GM18507 (cell line): ENCODE measurements at places on chromosomes 4 and X.

DNA sequence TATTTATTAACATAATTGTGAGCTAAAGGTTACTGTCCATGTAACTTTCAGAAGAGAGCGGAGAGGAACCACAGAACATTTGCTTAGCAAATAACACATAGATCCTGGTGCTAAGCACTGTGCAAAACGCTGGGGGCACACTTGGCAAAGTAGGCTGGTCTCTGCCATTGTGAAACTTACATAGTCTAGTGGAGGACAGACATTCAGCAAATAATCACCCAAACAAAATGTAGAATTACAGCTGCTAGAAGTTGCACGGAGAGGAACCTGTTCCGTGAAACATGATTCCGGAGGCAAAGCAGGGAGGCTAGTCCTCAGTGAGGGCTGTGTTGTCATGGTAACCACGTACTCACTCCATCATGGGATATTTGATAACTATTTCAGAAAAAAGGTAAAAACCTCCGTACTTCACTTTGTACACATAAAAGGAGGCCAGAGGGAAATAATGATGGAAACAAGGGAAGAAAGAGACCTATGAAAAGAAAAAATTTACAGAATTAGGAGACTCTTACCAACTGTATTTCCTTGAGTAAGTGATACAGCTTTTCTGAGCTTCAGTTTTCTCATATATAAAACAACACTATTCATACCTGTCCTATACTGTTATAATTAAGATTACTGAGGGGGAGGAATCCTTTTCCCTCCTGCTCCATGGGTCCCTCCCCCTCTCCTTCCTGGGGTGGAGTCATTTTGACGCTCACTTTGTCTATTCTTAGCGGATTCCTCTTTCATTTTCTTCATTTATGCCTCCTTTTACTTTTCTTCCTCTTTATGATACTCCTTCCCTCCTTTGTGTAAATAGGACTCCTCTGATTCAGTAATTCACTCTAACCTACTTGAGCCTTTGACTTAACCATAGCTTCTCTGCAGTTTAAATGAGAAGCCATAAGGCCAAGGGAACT, 825 bp upstream of the RASGEF1B start:
- DNase-seq = no peak

DNA sequence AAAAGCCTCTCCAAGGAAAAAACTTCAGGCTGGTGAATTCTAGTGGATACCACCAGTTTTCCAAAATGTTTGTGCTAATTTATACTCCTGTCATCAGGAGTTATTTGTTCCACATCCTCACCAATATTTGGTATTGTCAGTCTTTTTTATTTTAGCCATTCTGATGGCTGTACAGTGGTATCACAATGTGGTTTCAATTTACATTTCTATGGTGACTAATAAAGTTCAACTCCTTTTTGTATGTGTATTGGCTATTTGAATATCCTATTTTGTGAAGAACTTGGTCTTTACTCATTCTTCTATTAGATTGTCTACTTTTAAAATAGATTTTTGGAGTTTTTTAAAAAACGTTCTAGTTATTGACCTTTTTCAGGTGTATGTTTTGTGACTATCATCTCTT, 33.0 kb upstream of the FRAS1 start:
- DNase-seq = no peak

DNA sequence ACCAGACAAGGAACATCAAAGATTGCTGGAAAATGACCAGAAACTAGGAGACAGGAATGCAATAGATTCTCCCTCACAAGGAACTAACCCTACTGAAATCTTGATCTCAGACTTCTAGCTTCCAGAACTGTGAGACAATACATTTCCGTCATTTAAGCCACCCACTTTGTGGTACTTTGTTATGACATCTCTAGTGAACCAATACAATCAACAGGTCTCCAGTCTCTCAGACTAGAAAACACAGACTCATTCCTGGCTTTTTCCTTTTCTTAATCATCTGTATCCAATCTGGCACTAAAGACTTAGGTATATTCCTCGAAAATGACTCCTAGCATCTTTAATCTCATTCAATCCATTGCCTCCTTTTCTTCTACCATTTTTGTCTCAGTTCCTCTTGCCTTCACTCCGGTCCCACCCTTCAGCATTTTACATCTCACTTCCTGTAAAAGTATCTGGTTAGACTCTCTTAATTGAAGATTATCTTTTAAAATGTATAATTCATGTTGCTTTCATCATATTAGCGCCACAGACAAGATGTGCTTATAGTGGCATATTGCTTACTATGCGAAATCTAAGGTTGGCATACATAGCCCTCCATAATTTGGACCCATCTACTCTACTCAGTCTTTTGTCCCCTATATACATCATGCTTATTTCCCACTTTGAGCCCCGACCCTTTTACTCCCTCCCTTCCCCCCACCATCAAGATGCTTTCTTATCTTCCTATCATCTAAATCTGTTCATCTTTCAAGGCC, 250.0 kb downstream of the ENOX2 start:
- no peak for DNase-seq

DNA sequence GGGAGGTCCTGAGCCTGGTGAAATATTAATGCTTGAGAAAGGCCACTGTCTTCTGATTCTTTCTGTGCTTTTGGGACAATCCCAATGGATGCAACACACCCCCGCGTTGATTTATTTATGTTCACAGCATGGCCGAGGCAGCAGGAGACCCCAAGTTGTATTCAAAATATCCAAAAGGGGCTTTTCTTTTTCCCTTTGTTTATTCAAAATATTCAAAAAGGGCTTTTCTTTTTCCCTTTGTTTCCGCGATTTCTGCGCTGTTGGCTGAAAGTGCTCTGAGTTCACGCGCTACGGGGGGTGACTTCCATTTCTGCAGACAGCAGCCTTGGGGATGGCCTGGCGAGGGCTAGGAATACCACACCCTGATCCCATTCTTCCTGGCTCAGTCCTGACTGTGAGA, 59.5 kb upstream of the PPP2R3B start:
- DNase-seq = no peak

DNA sequence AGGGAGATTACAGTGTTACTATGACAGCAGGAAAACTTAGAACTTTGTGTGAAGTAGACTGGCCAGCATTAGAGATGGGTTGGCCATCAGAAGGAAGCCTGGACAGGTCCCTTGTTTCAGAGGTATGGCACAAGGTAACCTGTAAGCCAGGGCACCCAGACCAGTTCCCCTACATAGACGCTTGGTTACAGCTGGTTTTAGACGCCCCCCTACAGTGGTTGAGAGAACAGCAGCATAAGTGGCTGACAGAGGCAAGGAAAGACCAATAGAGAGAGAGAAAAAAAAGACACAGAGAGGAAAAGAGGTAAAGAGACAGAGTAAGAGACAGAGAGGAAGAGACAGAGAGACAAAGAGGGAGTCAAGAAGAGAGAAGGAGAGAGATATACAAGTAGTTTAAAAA, 144.5 kb downstream of the GC start:
- no peak for DNase-seq

GRCh38 chr4:84578540-84579402, 4.2 kb upstream of the CDS1 start:
- no peak for DNase-seq

DNA sequence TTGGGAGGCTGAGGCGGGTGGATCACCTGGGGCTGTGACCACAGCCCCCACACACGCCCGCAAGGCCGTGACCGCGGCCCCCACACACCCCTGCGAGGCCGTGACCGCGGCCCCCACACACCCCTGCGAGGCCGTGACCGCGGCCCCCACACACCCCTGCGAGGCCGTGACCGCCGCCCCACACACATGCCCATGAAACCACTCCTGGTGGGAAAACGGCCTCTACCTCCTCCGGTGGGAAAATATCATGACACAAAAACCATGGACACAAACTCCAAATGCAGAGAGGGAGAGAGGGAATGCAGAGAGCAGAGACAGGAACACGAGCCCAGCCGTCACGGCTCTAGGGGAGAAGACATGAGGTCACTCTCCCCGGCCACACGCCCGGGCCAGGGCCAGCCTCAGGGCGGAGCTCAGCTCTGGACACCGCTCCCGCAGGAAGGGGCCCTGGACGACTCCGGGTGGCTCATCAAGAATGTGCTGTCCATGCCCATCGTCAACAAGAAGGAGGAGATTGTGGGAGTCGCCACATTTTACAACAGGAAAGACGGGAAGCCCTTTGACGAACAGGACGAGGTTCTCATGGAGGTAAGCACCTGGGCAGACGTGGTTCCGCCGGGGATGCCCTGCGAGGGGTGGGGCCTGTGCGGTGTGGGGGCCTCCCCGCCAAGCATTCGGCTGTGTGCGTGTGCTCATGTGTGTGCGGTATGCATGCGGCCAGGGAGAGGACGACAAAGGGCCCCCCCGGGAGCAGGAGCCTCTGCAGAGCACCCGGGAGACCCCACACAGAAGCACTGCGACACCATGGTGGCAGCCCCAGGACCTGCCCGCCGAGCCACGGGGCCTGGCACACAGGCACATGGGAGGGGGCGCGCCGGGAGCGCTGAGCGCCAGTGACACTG, 17.4 kb downstream of the ATP5ME start:
- no peak for DNase-seq
